Right renal cortex interstitium (tissue), 3 donors: ENCODE measurements at places on chromosomes 12 and 14. TPM values are rescaled to one million over a fixed set of nuclear protein-coding genes. Genes with fewer than 3 reads are reported as not detected.

GRCh38 chr12:10196210-10196609, 16.5 kb upstream of the GABARAPL1 start:
- no peak for DNase-seq

The ACAD10 gene
- 34.5 TPM for polyA plus RNA-seq

The KRT71 gene
- not detected for polyA plus RNA-seq

- DNase-seq = no peak
Measured at GRCh38 chr12:49763006-49763591, 21.7 kb downstream of the TMBIM6 start.

DNA sequence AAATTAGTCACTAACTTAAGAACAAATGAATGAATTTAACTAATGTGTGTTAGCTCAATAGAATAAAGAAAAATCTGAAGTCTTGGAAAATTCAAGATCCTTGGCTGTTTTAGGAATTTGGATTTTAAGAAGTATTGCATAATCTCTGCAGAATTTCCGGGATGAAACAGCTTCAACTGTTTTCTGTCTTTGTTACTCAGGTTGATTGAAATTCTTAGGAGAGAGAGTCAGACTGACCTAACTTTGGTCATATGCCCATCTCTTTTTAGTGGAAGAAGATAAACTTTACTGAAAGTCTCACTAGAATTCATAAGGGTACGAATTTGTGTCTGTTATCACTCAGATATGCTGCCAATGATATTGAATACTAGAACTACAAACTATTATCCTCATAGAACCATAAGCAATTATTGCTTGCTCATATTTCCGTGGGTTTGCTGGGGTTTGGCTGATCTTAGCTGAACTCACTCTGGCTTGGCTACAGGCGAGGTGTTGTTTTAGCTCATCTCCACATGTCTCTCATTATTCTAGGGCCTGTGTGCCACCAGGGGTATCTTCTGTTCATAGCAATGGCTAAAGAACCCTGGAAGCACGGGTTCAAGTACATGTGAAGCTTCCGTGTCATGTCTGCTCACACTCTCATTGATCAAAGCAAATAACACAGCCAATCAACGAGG, 257.4 kb upstream of the NOVA1 start:
- no peak for DNase-seq
